ENCODE measurements at places on chromosomes 13 and 19. TPM values are rescaled to one million over a fixed set of nuclear protein-coding genes. Genes with fewer than 3 reads are reported as not detected.

Gene HPN
- polyA plus RNA-seq: 128 TPM

Gene KCNJ14
- polyA plus RNA-seq: 1.0 TPM

Gene FUT3
- polyA plus RNA-seq: 0.90 TPM

Gene ZNF223
- polyA plus RNA-seq: 11.2 TPM

Gene TUBA3C
- not detected for polyA plus RNA-seq

Gene NTN5
- polyA plus RNA-seq: 0.91 TPM

Gene NCCRP1
- 1.6 TPM for polyA plus RNA-seq

Measured in renal pelvis (tissue), 12 donors.